Activated T-cell treated with anti-CD3 and anti-CD28 coated beads, Interleukin-2, amount 50 U/mL, for 72 hours (primary cell): ENCODE measurements at places on chromosomes 12 and 14. TPM values are rescaled to one million over a fixed set of nuclear protein-coding genes. Genes with fewer than 3 reads are reported as not detected.

DNA sequence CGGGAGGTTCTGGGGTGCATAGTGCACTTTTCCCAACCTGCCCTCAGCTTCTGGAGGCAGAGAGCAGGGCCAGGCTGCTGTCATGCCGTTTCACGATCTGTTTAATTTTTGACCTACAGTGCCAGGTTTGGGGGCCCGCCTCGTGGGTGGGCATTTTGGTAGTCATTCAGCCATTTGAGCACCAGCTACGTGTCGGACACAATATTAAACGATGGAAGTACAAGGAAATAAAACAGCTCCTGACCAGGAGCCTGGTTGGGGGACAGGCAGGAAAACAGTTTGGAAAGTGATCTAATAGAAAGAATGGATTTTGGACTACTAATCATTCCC lies 708 bp downstream of the FNTB start:
- peak overlapping the region; percentile 71 for H3K27ac ChIP-seq
- peaks cover 3% of the 10 kb centered on the region for H3K36me3 ChIP-seq
- peak overlapping the region; percentile 95 for H3K4me3 ChIP-seq
- H3K27me3 ChIP-seq, result peaks cover 6% of the 10 kb centered on the region

GRCh38 chr12:111597831-111598636 lies 1.1 kb downstream of the ATXN2 start:
- peaks cover 4% of the 10 kb centered on the region for H3K36me3 ChIP-seq
- H3K27ac ChIP-seq, result peak overlapping the region; percentile 87
- peak; percentile 36 for DNase-seq

PMCH gene
- 1.1 TPM for total RNA-seq

CHGA gene
- not detected for total RNA-seq
